ENCODE measurements at places on chromosomes 12 and 14.
A peak's percentile ranks its signal among the peaks of the same experiment; 100 is the strongest.

- no peak for DNase-seq
Measured at GRCh38 chr12:54744590-54744989, 96.4 kb upstream of the DCD start.

DNA sequence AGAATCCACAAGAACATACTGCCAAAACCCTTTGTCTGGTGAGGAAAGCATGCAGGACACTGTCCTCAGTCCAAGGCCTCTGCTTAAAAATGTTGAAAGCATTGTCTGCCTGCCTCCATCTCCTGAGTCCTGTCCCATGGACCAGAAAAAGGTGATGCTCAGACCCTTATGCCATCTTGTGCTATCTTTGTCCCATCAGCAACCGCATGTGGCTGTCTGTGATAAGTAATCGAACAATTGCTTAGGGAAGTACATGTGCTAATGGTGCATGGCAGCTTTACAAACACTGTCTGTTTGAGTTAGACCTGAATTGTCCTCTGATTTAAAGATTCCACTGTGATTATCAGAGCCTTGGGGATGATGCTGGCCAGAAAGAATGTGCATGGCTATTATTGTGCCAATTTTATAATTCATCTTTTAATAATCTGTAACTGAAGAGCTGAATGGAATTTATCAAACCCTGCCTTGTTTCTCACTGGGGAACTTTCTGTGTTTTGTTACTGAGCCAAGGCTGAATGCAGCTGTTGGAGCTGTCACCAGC is 177.5 kb downstream of the DACT1 start:
- DNase-seq: peak; percentile 82

GRCh38 chr14:42378274-42378673 is 771.6 kb downstream of the LRFN5 start:
- no peak for DNase-seq

DNA sequence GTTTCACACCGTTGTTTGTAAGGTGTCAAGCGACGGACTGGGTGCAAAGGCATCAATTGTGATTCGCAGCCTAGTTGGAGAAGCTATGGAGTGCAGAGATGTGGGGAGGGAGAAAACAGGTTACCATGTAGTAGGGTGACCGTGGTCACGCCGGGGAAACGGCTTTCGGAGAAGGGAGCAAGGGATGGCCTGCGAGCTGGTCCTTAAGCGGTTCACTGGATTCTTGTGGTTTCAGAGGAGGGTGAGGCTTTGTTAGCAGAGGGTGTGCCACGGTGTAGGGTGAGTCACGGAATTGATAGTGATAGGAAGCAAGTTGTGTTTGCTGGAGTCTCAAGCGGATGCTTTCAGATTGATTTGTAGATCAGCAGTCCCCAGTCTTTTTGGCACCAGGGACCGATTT is 2.3 kb downstream of the PIWIL1 start:
- DNase-seq: no peak

DNA sequence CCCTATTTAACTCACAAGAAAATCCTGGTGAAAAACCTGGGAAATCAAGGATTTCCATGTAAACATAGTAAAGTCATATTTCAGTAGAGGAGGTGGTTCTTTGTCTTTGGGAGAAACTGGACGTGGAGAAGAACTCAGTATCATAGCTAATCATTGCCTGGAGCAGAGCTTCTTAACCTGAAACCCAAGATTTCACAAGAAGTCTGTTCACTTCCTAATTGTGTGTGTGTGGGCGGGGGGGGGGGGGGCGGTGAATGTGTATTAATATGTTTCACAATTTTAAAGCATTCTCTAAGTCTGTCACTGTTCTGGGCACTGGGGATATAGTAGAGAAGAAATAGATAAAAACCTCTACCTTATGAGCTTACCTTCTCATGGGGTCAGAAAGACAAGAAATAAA is 96.7 kb upstream of the PPP4R3A start:
- no peak for DNase-seq

- no peak for DNase-seq
Measured at GRCh38 chr12:82351390-82351789, 6.8 kb downstream of the CCDC59 start.

Measured in EH (cell line).